Retinal pigment epithelial cell (primary cell): ENCODE measurements at places on chromosomes 2 and 18.

DNA sequence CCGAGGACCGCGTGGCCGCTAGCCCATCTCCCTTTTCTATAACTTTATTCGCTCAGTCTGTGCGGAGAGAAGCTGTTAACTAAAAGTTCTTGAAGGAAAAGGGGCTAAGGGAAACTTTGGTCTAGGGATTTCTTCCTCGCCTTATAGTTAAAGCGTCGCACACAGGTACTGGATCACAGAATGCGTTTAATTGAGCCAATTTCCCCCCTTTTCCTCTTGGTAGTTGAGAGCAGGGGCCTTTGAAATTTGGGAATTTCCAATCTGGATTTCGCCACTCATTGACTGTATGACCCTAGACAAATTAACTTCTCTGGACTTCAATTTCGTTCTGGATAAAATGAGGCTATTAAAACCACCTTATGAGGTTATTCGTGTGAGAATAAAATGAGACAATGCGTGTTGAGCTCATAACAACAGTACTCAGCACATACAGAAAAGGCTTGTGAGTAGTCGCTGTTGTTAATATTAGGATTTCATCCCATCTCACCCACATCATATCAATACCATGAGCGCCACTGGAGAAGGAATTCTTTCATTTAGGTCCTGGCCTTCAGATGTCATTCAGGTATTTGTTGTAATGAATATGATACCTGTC is 763 bp upstream of the OLA1 start:
- DNase-seq: no peak

GRCh38 chr2:157257312-157258252 is at the start of gene GALNT5:
GALNT5 (plus strand) TSS chr2:157257705; CDS start chr2:157258083, 378 bp downstream.
- DNase-seq: no peak

GRCh38 chr2:229679393-229680125 is 34.8 kb downstream of the DNER start:
- no peak for DNase-seq

GRCh38 chr2:198309673-198310280 is 505.4 kb downstream of the PLCL1 start:
- DNase-seq: no peak

DNA sequence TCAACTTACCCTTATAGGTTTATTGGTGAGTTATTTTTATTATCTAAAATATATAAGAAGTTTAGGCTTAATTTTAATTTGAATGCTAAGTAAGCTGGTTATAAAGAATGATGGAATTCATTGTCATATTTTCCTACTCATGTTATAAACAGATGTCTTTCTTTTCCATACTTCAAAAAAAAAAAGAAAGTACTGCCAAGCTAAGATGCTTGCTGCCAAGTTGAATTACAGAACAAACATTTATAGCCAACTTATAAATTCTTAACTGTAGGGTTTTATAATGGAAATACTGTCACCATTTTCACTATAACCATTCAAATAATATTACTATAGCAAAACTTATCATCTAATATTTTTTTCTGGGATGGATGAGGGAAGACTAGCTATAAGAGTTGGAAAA is 676.0 kb downstream of the NRXN1 start:
- DNase-seq: no peak

DNA sequence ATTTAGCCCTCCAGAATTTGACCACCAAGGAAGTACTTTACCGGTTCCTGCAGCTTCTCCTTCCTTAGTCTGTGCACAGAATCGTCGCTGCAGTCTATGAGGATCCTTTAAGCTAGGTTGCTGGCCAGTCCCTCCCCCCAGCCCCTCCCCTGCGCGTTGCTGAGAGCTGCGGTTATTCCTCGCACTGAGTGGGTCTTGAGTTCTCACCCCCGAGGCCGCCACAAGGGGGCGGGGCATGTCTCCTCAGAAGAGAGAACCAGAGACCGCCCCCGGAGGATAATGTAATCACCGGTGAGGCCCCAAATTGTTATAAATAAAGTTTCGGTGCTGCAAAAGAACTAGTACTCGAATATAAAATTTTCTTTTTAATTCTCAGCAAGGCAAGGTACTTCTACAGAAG is 1184.9 kb upstream of the CDH2 start:
- DNase-seq: no peak

GRCh38 chr2:11889101-11889850 is 142.8 kb downstream of the LPIN1 start:
- DNase-seq: no peak

GRCh38 chr2:25400169-25400568 is 58.4 kb upstream of the DNMT3A start:
- DNase-seq: no peak
